ENCODE measurements at places on chromosomes 13 and 19. TPM values are rescaled to one million over a fixed set of nuclear protein-coding genes. Genes with fewer than 3 reads are reported as not detected.
A peak's percentile ranks its signal among the peaks of the same experiment; 100 is the strongest.

GRCh38 chr19:19595171-19595701, 23.3 kb downstream of the PBX4 start:
- no peak for DNase-seq
- no peak overlapping the region for H3K4me3 ChIP-seq
- peaks cover 32% of the 10 kb centered on the region for H3K36me3 ChIP-seq
- no peak overlapping the region for H3K27ac ChIP-seq

CYP2F1 gene
- polyA plus RNA-seq, result 0.07 TPM

- H3K27me3 ChIP-seq, result no peaks in the 10 kb centered on the region
- peaks cover 17% of the 10 kb centered on the region for H3K36me3 ChIP-seq
- no peak for DNase-seq
- peak overlapping the region; percentile 100 for H3K4me3 ChIP-seq
Measured at GRCh38 chr19:39410831-39411080, 1.7 kb upstream of the PLEKHG2 start.

FOXA3 gene
- polyA plus RNA-seq, result 0.23 TPM

ERICH4 gene
- 0.05 TPM for polyA plus RNA-seq

DNA sequence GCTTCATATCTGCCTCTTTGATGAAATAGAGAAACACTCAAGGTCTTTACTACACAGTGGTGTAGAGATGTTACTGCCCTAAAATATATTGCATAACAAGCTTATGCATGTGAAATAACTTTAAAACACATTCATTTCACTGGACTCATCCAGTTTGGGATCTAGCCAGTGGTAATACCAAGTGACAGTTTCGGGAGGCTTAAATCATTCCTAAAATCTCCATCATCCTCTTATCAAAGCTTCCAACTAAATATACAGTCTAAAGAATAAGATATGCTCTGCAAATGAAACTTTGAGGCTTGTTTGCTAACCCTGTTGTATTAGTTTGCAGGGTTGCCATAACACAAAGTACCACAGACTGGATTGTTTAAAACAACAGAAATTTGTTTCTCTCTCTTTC, 52.8 kb downstream of the THSD1 start:
- no peak overlapping the region for H3K27ac ChIP-seq
- no peak for DNase-seq
- H3K36me3 ChIP-seq, result no peaks in the 10 kb centered on the region
- H3K4me1 ChIP-seq, result no peaks in the 10 kb centered on the region
- no peaks in the 10 kb centered on the region for H3K27me3 ChIP-seq
- H3K4me3 ChIP-seq, result no peak overlapping the region

DNA sequence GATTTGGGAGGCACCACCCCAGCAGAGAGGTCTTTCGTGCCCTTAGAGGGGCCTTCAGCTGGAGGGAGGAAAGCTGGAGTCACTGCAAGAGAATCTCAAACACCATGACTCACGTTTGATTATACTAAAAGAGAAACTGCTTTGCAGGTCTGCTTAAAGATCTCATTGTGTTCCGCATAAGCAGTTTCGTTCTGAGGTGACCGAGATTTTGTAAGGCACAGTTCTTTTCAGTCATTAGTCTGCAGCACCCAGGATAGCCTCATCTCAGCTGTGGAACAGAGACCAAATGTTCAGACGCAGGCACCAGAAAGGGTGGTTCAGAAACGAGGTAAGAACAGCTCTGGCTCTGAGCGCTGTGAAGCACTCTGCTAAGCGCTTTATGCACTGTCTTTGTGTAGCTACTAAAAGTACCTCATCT, 71.2 kb upstream of the GTF3A start:
- H3K27ac ChIP-seq, result no peak overlapping the region
- no peaks in the 10 kb centered on the region for H3K4me1 ChIP-seq
- H3K27me3 ChIP-seq, result no peaks in the 10 kb centered on the region
- no peak for DNase-seq
- no peak overlapping the region for H3K4me3 ChIP-seq

EHD2 gene
- polyA plus RNA-seq, result 14.2 TPM

DNA sequence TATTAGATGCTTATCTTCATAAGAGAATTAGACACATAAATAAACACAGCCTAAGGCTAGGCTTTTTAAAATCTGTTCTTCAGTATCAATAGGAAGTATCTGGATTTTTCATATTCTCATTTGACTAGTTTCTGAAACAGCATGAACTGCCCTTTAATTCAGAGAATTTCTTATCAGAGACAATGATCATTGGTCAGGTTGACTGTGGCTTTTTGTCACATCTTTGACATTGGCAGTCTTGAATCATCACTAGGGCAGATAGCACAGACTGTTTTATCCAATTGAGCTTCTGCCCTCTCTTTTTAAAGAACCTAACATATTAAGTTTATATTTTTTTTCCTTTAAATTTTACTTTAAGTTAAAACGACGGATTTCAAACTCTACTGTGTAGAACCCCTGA, 59.6 kb downstream of the DPY19L3 start:
- H3K4me1 ChIP-seq, result no peaks in the 10 kb centered on the region
- H3K27ac ChIP-seq, result no peak overlapping the region
- H3K27me3 ChIP-seq, result no peaks in the 10 kb centered on the region
- peaks cover 2% of the 10 kb centered on the region for H3K36me3 ChIP-seq
- H3K4me3 ChIP-seq, result no peak overlapping the region

DCUN1D2 gene
- 22.5 TPM for polyA plus RNA-seq

CRX gene
- 0.05 TPM for polyA plus RNA-seq

JAK3 gene
- 50.4 TPM for polyA plus RNA-seq

GRCh38 chr19:13301627-13302334, 151.6 kb downstream of the IER2 start:
- no peak overlapping the region for H3K4me3 ChIP-seq
- no peaks in the 10 kb centered on the region for H3K36me3 ChIP-seq
- H3K4me1 ChIP-seq, result no peaks in the 10 kb centered on the region
- DNase-seq, result no peak
- H3K27me3 ChIP-seq, result peaks cover 32% of the 10 kb centered on the region

- H3K36me3 ChIP-seq, result no peaks in the 10 kb centered on the region
- no peak overlapping the region for H3K4me3 ChIP-seq
- H3K27ac ChIP-seq, result no peak overlapping the region
- no peaks in the 10 kb centered on the region for H3K27me3 ChIP-seq
- H3K4me1 ChIP-seq, result no peaks in the 10 kb centered on the region
Measured at GRCh38 chr19:36679455-36679854, 8.0 kb upstream of the ZNF567 start.

PPM1N gene
- 4.0 TPM for polyA plus RNA-seq

DNA sequence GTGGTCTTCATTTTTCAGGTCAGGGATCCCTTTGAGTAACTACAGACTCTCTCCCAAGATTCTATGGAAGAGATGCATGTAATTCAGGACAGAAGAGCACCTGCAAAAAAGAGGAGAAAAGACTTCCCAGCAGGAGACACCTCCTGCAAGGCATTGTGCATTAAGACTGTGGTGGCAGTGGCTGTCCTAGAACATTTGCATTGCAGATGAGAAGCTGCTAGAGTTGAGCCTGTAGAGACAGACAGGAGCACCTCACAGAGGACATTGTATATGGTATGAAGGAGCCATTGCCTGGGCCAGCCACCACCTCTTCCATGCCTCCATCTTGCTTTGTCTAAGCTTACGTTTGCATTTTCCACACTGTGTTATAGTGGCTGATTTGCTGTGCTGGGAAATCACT, 11.2 kb upstream of the MYO16 start:
- H3K36me3 ChIP-seq, result no peaks in the 10 kb centered on the region
- no peaks in the 10 kb centered on the region for H3K27me3 ChIP-seq
- no peak overlapping the region for H3K27ac ChIP-seq
- H3K4me1 ChIP-seq, result no peaks in the 10 kb centered on the region
- no peak for DNase-seq

GRCh38 chr13:95676762-95677563, at the start of gene DNAJC3:
TSS of gene DNAJC3 (plus strand) at chr13:95677139. CDS start at chr13:95677256, 117 bp downstream.
- peak; percentile 99 for DNase-seq
- H3K4me3 ChIP-seq, result peak within 1 kb of the TSS; percentile 84
- no peaks in the 10 kb centered on the region for H3K27me3 ChIP-seq
- no peaks in the 10 kb centered on the region for H3K36me3 ChIP-seq
- H3K27ac ChIP-seq, result peak within 1 kb of the TSS; percentile 89

GRCh38 chr19:39599116-39599515, 3.2 kb upstream of the LGALS13 start:
- DNase-seq, result no peak
- no peaks in the 10 kb centered on the region for H3K4me1 ChIP-seq
- no peak overlapping the region for H3K27ac ChIP-seq
- H3K4me3 ChIP-seq, result no peak overlapping the region
- H3K27me3 ChIP-seq, result no peaks in the 10 kb centered on the region

GRCh38 chr19:45133661-45134060, 27.1 kb downstream of the NKPD1 start:
- no peak overlapping the region for H3K27ac ChIP-seq
- H3K27me3 ChIP-seq, result no peaks in the 10 kb centered on the region
- H3K4me3 ChIP-seq, result no peak overlapping the region

ICAM5 gene
- 1.2 TPM for polyA plus RNA-seq

Measured in thymus (tissue), 14 donors.